ENCODE measurements at places on chromosomes 4 and X. TPM values are rescaled to one million over a fixed set of nuclear protein-coding genes. Genes with fewer than 3 reads are reported as not detected.

The CSAG2 gene
- not detected for total RNA-seq

The SLC16A2 gene
- 10.6 TPM for total RNA-seq

The XAGE1B gene
- total RNA-seq = 0.32 TPM

The EFHC2 gene
- total RNA-seq = 0.32 TPM

The TLR3 gene
- 0.97 TPM for total RNA-seq

The SPANXA2 gene
- total RNA-seq = not detected

The DDX53 gene
- total RNA-seq = under 0.01 TPM

The IQSEC2 gene
- total RNA-seq = 11.0 TPM

The GLA gene
- total RNA-seq = 31.2 TPM

Data from fibroblast of villous mesenchyme (primary cell).